GM04503 (cell line): ENCODE measurements at places on chromosomes 3 and 15.

- no peak for DNase-seq
These were observed 169.3 kb downstream of the RAB11A start for GRCh38 chr15:66038387-66039116.

GRCh38 chr3:138438896-138439295, 4.5 kb downstream of the ESYT3 start:
- DNase-seq: no peak

GRCh38 chr15:74790080-74790916, 8.4 kb downstream of the CSK start:
- DNase-seq: no peak

- DNase-seq: no peak
These were observed 26.3 kb upstream of the SV2B start for GRCh38 chr15:91073768-91074167.

DNA sequence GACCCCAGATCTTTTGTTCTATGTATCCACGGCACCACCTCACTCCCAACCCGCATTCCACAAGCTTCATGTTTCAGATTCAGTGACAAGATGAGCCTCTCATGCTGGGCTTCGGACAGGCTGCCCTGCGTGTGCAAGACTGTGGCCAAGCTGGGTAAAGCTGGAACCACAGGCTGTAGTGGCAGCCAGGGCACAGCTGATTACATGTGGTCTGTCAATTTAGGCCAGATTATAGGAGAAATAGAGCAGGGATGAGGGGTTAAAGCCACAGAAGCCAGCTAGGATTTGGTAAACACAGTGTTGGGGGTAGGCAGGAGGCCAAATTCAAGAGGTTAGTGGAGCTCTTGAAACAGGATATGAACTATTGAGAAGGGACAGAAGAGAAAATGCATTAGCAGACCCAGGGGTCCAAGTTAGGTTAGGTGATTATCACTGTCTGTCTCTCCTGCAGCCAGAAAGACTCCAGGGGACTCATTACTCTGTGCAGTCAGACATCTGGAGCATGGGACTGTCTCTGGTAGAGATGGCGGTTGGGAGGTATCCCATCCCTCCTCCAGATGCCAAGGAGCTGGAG, 12.9 kb downstream of the SNAPC5 start:
- DNase-seq: no peak

DNA sequence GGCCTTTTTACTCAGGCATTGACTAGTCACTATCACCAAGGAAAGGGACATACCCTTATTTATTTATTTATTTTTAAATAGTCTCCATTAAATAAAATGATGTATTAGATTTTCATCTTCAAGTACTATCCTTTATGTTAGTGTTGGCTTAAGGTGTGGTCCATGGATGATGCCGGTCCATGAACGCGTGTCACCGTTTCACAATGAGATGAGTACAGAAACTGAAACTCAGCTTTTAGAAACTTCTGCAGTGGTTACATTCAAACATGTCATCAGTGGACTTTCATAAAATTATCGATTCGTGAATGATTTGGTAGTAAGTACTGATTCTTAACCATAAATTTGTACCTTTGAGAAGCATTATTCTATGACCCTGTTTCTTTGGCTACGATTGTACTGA, 166.6 kb downstream of the SATB1 start:
- no peak for DNase-seq

- no peak for DNase-seq
These were observed 948.2 kb downstream of the EPHA3 start for GRCh38 chr3:90055666-90056065.

DNA sequence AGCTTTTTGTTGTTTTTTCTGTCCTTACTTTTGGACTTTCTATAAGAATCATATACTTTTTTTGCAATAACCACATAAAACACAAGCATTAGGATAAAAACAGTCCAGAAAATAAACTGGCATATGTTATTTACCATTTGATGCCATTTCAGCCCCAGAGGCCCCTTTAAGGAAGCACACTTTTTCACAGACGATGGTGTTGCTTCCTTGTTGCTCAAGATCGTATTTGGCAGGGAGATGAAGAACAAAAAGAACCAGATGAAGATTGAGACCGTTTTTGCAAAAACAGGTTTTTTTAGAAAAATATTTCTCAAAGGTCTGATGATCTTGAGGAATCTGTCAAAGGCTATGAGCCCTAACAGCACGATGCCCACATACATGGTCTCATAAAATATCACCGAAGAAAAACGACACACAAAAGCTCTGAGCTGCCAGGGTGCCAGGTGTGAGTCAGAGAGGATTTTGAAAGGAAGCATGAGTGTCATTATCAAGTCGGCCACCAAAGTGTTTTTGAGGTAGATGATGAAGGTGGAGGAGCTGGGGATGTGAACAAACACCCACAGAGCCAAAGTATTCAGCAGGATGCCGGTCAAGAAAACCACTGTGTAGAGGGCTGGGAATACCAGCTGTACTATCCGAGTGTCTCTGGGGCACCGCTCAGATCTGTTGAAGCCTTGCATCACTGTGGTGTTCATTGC, 902 bp downstream of the P2RY13 start:
- DNase-seq: no peak

- DNase-seq: no peak
These were observed 841 bp downstream of the POGLUT1 start for GRCh38 chr3:119469418-119470189.

- no peak for DNase-seq
These were observed 77.1 kb downstream of the SEMA6D start for GRCh38 chr15:47794252-47794914.

DNA sequence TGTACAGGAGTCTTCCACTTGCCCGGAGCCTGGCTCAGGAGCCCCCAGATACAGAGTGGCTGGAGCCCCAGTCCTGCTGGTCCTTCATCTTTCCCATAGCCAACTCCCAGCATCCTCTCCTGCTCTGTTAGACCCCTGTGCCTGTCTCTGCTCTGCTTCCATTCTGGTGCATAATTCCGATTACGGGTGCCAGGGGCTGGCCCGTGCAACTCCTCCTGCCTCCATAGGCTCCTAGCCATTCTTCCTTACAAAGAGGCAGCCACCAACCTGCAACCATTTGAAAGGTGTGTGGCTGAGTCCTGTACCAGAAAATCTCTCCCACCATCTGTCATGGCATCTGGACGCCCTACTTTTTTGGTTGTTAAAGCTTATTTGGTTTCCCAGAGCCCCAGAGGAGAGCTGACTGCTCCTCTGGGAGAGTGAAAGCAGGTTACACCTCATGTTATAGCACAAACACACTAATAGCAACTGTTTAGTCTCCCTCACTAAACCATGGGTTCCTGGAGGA, 5.2 kb upstream of the RAD18 start:
- DNase-seq: no peak

DNA sequence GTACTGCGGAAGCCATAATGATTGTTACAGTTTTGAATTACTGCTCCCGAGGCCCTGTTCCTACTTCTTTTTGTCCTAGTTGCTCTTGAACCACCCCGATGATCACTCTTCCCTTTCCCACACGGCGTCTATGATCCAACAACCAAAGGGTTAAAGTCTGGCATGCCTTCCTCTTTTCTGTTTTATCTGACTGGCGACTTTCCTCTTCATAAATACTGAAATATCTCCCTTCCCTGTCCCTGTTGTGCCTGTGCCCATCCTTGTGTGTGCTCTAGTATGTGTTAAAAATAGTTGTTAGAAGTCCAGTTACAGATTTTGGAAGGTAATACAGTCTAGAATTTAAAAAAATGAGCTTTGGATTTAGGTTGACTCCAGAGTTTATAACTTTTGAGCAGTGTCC, 83.6 kb downstream of the AKAP13 start:
- DNase-seq: no peak

DNA sequence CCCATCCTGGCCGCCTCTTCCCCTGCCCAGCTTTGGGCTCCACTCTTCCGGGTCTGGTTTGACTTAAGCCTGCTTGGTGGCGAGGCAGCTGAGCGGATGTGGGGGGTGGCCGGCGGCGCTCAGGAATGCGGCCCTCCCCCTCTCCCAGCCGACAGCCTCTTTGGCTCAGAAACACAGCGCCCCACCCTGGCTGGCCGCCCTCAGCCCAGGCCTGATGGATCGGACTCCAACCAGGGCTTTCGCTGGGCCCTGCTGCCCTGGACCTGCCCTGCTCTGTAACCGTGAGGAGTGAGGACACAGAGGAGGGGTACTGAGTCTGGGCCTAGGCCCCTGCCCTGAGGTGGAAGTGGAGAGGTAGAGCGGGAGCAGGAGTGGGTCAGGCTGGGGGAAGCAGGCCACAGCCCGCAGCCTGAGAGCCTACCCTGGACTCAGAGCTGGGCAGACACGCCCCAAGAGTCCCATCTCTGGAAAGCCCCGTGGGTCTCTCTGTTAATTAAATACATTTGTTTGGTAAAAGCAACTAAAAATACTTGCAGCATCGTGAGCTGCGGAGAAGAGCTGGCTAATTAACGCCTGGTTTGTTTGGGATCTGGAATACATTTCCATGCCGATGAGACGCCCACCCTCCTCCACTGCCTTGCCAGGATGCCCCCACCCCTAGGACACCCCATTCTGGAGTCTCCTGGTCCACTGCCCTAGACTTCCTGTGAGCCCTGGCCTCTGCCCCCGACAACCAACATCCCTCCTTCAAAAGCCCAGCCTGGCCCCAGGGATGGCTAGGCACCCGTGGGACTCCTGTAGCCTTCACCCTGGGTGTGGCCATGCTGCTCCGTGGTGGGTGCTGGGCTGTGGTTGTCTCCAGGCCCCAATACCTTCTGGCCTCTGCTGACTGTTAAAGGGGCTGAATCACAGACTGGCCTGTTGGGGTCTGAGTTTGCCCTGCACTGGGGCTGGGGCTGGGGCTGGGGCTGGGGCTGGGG, 19.6 kb downstream of the PLXNA1 start:
- DNase-seq: peak; percentile 72

DNA sequence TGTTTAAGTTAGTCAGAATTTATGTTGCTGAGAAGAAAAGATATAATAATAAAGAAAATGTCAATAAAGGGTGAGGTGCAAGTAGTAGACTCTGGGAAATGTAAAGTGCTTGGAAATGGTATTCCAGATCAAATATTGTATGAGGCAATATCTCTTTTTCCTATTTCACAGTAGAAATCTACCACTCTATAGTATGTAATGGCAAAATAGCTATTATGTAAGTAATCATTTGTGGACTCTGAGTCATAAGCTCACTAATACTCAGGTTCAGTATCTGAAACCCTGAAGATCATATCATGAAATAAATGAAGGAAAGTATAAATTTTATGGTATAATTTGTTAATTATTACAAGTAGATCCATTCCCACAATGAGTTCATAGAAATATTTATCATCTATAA, 322.1 kb downstream of the PYDC2 start:
- DNase-seq: no peak

- no peak for DNase-seq
These were observed 227.7 kb upstream of the TOPAZ1 start for GRCh38 chr3:44013967-44014366.

GRCh38 chr3:39196671-39197356, 4.4 kb upstream of the XIRP1 start:
- no peak for DNase-seq

- DNase-seq: no peak
These were observed 1.0 kb downstream of the LPP start for GRCh38 chr3:188154809-188155574.

DNA sequence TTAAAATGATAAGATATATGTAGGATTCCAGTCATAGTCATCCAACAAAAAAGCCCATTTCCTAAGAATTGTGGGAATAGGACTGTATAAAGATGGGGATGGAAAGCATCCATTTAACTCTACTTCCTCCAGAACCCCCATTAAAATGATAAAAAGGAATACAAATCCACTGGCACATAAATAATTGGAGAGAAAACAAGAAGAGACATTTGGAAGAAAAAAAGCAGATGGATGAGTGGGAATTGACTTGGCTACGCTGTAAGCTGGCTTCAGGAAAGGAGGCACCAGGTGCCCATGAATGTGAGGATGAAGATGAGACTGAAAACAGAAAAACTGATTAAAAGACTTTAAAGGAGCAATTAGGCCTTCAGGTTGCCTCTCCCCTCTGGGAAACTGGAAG, 91.8 kb downstream of the ST8SIA2 start:
- no peak for DNase-seq

- DNase-seq: no peak
These were observed 174.0 kb downstream of the RAB11A start for GRCh38 chr15:66043264-66043663.

GRCh38 chr3:46866720-46867549, 3.7 kb upstream of the MYL3 start:
- no peak for DNase-seq

GRCh38 chr3:39130693-39131265, 22.6 kb downstream of the CSRNP1 start:
- DNase-seq: no peak

- DNase-seq: no peak
These were observed 11.9 kb downstream of the DZIP1L start for GRCh38 chr3:138103466-138103865.

- no peak for DNase-seq
These were observed 3.6 kb downstream of the RFC4 start for GRCh38 chr3:186802701-186803100.

- no peak for DNase-seq
These were observed 28.4 kb upstream of the TCF12 start for GRCh38 chr15:56890038-56890437.

DNA sequence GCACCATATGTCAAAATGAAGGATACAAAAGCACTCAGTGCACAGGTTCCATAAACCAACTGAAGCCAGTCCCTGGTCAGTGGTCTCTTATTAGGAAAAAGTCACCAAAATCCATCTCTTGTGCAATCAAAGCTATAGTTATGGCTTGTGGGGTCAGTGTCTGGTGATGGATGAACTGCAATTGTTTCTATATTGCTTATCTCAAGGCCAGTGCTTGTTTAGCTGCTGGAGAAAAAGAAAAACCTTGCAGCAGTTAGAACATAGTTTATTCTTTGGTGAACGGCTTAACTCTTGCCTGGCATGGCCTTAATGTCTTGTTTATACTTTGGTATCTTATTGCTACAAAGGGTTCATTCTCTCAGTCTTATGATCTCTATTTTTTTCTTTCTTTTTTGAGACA, 2.9 kb upstream of the UQCRC1 start:
- DNase-seq: no peak

GRCh38 chr3:172104471-172105072, 65.2 kb downstream of the FNDC3B start:
- no peak for DNase-seq

DNA sequence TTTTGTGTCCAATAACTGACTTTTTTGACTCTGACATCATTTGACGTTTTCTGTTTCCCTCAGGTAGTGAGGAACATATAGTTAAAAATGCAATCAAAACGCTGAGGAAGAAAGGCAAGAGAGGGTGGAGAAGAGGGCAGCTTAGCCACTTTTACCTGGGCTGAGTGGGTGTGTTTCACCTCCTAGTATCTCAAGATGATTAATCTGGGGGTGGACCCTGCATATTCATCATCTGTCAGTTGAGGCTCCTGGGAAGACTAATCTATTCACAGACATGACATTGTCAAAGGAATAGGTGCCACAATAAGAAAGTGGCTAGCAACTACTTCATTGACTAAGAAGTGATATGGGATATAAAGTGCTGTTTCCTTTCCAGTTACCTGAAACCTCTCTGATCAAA, 331.5 kb upstream of the RARB start:
- no peak for DNase-seq

GRCh38 chr3:156368189-156368588, 186.7 kb downstream of the SSR3 start:
- no peak for DNase-seq

GRCh38 chr15:82543160-82543559, 2.9 kb upstream of the RPS17 start:
- DNase-seq: peak; percentile 50

GRCh38 chr3:157543501-157544035, 40.4 kb upstream of the VEPH1 start:
- no peak for DNase-seq
